ENCODE measurements at places on chromosomes 11 and 22.

GRCh38 chr11:103997082-103997481 is 39.4 kb upstream of the DDI1 start:
- no peak for DNase-seq

GRCh38 chr11:119532551-119532950 is 109.6 kb upstream of the THY1 start:
- DNase-seq, result no peak

- no peak for DNase-seq
These were observed 16.9 kb upstream of the ALX4 start for GRCh38 chr11:44326615-44327475.

DNA sequence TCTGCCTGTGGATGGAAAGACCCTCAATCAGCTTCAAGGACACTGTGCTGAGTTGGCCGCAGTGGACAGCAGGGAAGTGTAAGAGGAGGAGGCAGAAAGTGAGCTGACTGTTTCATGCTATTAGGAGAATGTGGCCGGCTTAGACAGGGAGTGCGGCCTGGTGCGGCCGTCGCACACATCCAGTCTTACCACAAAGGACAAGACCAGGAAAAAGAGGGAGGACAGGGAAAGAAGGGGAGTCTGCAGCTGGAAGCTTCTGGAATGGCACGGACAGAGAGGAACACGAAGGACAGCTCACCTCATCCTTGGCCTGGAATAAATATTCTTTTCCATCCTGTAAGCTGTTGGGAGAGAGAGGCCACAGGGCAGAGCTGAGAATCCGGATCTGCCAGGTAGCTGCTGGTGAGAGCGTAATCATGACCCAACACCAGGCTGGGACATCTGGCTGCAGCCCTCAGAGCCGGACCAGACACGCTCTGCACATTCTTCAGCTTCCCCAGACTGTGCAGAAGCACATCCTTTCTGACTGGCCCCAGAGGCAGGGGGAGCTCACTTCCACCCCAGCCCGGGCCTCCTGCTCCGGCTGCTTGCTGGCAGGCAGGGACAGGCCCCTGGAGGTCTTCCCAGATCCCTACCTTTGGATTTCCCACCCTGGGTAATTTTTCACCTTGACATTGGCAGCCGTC is 8.6 kb upstream of the RBM4B start:
- DNase-seq, result no peak

DNA sequence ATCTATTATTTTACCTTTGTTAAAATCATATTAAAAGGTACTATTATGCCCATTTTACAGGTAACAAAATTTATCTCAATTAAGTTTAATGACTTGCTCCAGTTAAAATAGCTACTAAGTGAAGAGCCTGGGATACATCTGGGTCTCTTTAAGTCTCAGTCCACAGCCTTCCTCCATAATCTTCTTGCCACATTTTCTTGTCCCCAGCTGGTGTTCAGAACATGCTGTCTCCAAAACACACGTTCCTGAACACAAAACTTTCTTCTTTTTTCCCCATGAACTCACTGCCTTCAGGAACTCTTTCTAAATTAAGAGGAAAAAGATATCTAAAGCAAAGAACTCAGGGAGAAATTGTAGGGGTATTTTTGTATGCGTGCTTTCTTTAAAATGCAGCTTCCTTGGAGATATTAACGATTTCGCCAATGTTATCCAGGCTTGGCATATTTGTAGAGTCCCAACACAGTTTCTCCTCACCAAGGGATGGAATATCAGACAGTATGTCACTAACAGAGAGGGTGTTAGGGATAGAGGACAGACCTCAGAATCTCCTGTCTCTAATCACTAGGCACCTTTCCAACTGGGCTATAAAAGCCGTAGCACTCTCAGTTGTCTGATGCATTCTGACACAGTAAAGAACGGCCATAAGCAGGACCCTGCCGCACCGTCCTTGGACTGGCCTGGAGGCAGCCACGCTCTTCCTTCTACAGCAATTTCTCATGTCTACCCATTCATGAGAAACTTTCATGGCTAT is 232.8 kb upstream of the BLID start:
- no peak for DNase-seq

- DNase-seq, result no peak
These were observed 300.4 kb downstream of the TTC28 start for GRCh38 chr22:28379075-28379779.

GRCh38 chr11:119108146-119108856 is 1.2 kb downstream of the C2CD2L start:
- no peak for DNase-seq

- DNase-seq, result no peak
These were observed 234.4 kb downstream of the KCNA4 start for GRCh38 chr11:29782447-29782846.

GRCh38 chr22:23749841-23750301 is 1.0 kb downstream of the ZNF70 start:
- no peak for DNase-seq

DNA sequence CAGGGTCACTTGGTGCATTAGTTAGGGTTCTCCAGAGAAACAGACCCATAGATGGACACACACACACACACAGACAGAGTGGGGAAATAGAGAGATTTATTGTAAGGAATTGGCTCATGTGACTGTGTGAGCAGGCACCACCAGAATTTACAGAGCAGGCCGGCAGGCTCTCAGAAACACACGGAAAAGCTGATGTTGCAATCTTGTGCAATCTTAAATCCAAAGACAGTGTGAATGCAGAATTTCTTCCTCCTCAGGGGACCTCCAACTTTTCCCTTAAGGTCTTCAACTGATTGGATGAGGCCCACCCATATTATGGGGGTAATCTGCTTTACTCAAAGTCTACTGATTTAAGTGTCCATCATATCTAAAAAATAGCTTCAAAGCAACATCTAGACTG is 49.8 kb downstream of the APIP start:
- no peak for DNase-seq

- DNase-seq, result no peak
These were observed 22.7 kb upstream of the RASD2 start for GRCh38 chr22:35517769-35518530.

- no peak for DNase-seq
These were observed 1.1 kb upstream of the RIN1 start for GRCh38 chr11:66337103-66337899.

DNA sequence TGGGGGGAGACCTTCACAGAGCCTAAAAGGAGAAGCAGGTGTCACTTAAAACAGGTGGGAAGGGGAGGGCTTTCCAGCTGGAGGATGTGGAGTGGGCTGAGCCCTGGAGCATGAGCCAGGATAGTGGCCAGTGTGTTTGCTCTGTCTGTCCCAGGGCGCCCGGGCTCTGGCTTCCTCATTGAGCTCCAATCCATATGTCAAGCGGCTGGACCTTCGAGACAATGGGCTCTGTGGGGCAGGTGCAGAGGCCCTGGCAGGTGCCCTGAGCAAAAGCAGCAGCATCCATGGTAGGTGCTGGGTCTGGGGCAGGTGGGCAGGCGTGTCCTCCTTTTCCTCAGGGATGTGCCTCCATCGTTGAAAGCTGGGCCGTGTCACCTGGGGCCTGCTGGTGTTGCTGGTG is 2.0 kb downstream of the LRRC74B start:
- no peak for DNase-seq

Data from stimulated activated effector memory CD8-positive, alpha-beta T cell treated with anti-CD3 and anti-CD28 coated beads, Interleukin-12 subunit alpha, Interleukin-12 subunit beta, amount 100 ng/mL, for 72 hours (primary cell).